ENCODE measurements at places on chromosomes 1 and 21.

DNA sequence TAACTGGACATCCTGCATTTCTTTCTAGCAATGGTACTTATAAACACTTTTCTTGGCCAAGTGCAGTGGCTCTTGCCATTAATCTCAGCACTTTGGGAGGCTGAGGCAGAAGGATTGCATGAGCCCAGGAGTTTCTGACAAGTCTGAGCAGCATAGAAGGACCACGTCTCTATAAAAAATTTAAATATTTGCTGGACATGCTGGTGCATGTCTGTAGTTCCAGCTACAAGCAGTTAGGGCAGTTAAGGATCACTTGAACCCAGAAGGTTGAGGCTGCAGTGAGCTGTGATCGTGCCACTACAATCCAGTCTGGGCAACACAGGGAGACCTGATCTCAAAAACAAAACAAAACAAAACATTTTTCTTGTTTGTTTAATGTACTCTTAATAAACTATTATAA lies 434.0 kb downstream of the PLA2G4A start:
- no peak for DNase-seq

DNA sequence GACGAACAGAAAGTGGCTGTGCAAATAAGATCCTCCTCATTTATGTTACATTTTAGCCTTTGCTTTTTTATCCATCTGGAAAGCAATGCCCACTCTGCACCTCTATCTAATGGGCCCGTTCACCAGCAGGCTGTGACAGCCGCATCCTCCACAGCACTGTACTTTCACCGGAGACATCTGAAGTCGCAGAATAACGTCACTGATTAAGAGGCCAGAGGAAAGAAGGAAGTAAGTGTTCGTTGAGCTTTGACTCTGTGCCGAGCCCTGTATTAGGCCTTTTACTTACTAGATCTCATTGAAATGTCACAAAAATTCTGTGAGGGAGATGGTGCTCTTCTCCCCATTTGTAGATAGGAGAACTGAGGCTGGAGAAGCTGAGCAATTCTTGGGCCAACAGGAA lies 62.3 kb downstream of the KAZN start:
- DNase-seq: no peak

DNA sequence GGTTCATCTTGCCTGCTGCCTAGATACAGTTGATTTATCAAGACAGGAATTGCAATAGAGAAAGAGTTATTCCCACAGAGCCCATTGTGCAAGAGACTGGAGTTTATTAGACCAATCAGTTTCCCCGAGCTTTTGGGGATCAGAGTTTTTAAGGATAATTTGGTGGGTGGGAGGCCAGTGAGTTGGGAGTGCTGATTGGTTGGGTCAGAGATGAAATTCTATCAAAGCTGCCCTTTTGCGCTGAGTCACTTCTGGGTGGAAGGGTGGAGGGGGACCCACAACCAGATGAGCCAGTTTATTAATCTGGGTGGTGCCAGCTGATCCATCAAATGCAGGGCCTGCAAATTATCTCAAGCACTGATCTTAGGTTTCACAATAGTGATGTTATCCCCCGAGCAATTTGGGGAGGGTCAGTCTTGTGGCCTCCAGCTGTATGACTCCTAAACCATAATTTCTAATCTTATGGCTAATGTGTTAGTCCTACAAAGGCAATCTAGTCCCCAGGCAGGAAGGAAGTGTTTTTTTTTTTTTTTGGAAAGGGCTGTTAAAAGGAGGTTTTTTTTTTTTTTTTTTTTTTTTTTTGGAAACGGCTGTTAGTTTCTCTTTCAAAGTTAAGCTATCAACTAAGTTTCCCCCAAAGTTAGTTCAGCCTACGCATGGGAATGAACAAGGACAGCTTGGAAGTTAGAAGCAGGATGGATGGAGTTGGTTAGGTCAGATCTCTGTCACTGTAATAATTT lies 7.4 kb downstream of the SLC16A4 start:
- no peak for DNase-seq

DNA sequence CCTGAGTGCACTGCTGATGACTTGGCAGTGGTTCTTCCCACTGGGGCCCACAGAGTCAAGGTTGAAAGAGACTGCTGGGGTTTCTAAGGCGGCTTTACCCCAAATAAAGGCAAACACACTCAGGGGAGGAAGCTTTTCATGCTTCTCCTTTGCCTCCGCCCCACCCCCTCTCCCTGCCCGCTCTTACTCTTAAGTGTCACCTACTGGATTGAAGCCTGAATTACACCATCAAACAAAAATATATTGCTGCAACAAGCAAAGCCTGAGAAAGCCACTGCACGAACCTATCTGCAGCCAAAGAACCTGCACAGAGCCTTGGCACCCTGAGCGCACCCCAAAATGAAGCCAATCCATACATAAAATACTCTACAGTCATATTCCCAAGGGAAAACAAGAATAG lies 63.1 kb downstream of the PTGFR start:
- no peak for DNase-seq

DNA sequence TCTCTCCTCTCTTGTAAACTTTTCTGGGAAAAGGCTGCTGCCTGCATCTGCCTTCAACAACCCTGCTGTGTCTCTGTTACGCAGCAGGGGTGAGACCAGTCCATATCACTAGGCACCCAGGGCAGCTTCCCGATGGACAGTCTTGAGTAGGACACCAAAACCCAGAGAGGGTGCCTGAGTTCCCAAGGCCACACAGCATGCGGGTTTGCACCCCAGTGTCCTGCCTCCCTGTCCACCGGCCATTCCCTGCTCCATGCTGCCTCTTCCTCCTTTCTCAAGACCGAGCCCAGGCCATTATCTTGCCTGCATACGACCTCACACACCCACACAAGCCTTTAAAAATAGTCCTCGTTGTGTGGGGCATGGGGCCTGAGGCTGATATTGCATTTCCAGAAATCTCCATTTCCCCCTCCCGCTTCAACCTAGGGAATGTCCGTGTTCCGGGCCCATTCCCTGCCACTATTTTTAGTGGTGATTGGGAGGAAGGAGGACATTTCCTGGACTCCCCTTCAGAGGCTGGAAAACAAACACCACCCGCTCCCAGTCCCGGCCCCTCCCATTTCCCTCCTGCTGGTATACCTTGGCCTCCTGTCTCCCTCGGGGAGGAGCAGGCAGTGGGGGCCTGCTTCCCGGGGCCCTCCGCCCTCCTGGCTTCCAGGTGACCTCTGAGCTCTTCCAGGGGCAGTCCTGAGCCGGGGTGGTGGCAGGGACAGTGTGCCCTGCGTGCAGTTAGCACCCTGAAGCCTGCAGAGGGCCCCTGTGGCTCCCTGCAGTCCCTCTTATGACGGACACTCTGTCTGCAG lies 132.4 kb upstream of the TMEM51 start:
- no peak for DNase-seq

DNA sequence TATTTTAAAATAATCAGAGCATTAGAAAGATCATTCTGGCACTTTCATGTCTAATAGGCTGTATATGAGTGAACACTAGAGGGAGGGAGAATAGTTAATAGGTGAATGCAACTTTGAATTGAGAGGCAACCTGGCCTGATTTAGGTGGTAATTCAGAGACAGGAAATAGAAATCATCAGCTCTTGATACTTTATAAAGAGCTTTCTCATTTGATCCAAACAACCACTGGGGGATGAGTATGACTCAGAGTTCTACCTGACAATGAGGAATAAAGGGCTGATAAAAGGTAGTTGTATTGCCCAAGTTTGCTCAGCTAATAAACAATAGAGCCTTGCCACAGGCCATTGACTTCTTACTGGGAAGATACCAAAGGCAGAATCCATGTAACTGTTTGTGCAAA lies 5.2 kb upstream of the FAM89A start:
- no peak for DNase-seq

DNA sequence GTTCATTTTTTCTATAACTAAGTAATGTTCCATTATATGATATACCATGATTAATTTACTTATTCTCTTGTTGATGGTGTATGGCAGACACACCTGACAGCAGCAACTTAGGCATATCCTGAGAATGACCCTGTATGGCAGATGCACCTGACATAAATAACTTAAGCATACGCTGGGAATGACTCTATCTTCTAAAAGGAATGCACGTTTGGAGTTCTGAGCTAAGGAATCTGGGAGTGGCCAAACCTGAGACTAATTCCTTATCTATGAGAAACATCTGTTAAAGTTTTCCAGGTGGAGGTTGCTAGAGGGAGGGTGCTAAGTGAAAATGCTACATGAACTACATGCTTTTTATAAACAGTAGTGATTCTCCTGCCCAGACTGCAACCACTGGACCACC lies 96.7 kb upstream of the RGS18 start:
- no peak for DNase-seq

DNA sequence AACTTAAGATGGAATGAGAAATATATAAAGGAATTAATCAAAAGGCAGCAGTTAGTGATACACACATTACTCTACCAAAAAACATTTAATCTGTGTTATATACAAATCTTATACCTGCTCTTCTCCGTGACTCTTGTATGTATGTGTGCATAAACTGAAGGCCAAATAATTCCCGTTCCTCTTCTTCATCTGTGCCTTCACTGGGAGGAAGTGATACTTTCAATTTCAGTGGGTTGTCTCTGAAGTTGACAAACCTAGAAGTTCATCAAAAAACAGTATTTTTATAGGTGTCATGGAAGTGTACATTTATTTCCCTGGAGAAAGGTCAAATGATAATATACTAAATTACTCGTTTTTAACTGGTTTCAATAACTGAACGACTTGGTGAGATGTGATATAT lies 19.3 kb downstream of the TRMT13 start:
- no peak for DNase-seq

DNA sequence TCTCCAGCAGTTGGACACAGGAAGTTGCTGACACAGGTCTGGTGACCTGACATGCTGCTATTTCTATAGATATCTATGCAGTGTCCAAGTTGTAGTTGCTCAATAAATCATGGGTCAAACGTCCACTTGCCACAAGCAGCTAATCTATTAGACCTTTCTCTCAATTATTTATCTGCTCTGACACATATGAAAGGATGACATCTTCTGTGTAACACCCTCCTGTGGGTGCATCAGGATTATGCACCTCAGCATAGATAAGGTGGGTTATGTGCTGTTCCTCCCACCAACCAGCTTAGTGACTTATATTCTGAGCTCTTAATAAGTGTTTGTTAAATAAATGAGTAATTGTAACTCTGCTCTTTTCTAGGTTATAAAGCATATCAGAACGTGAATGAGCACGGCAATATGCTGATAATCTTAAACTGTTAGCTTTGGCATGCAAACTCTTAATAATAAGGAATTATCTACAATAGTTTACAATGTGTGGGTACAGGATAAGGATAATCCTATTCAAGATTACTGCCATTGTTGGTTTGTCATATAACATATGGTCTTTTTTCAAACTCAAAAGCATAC lies 90.7 kb upstream of the GCLM start:
- DNase-seq: no peak

GRCh38 chr21:31641416-31641922 lies 18.0 kb upstream of the SOD1 start:
- no peak for DNase-seq

All from NCI-H526 treated with DMSO at 0.1 percent for 48 hours (cell line).